ENCODE measurements at places on chromosomes 7 and 10.

DNA sequence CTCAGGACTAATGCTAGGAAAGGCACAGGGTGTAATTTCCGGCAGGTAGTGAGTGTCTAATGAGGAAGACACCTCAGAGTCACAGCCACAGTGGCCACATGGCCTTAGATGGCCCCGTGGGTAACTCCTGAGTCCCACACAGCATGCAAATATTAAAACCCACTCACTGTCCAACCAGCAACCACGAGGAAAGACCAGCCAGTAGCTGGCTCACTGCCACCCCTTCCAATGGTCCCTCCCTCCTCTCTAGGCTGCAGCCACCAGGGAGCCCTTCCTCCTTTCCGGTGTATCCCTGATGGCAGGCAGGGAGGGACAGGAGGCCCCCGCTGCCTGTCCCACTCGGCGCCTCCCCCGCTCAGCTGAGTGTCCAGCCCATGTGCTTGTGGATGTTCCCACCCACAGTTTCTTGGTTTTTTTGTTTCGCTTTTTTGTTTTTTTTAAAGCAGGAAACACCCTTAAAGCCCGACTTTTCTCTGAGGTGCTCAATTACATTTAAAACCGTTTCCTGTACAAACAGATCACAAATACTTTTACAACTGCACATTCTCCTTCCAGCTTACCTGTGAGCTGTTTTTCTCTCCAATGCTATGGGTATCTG lies 9.2 kb downstream of the BNIP3 start:
- DNase-seq, result peak; percentile 58

DNA sequence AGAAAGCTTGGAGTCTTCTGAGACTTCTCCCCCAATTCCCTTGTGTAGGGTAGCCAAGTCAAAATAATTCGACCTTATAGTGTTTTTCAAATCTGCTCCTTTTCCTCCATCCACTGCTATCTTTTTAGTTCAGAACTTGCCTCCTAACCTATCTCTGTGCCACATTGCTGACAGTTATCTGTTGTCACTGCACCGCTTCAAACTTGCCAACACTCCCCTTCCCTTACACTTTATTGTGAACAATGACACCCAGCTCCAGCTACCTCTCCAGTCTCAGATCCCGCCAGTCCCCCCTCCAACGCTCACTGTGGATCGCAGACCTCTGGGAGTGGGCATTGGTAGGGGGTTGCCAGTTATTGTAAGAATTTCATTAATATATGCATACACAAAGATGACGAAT lies 16.3 kb upstream of the HPS1 start:
- no peak for DNase-seq

GRCh38 chr10:108319434-108320222 lies 1155.1 kb upstream of the SORCS1 start:
- no peak for DNase-seq

DNA sequence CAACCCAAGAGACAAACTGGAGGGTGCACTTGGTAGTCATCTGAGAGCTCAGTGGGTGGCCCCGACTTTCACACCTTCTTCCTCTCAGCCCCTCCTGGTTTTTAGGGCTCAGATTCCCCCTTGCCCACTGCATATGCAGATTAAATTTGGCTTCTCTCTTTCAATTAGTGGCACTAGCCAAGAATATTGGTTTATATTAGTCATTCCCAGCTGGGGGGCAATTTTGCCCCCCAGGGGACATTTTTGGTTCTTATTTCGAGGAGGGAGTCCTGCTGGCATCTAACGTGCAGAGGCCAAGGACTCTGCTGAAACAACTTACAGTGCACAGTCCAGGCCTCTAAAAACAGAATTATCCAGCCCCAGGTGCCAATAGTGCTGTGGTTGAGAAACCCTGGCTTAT lies 216.0 kb downstream of the RPS24 start:
- DNase-seq, result no peak

- DNase-seq, result peak; percentile 13
These were observed 36.0 kb upstream of the RSU1 start for GRCh38 chr10:16853201-16853600.

GRCh38 chr7:100167912-100168323 lies 499 bp downstream of the GAL3ST4 start:
- no peak for DNase-seq

GRCh38 chr10:13100349-13101294 lies 659 bp downstream of the OPTN start:
- DNase-seq, result peak; percentile 61

- no peak for DNase-seq
These were observed 40.2 kb downstream of the NCAPG2 start for GRCh38 chr7:158664406-158664805.

- DNase-seq, result no peak
These were observed 70.5 kb upstream of the ADGRA1 start for GRCh38 chr10:133017203-133017601.

- peak; percentile 38 for DNase-seq
These were observed 973 bp downstream of the SDK1 start for GRCh38 chr7:3301831-3302618.

DNA sequence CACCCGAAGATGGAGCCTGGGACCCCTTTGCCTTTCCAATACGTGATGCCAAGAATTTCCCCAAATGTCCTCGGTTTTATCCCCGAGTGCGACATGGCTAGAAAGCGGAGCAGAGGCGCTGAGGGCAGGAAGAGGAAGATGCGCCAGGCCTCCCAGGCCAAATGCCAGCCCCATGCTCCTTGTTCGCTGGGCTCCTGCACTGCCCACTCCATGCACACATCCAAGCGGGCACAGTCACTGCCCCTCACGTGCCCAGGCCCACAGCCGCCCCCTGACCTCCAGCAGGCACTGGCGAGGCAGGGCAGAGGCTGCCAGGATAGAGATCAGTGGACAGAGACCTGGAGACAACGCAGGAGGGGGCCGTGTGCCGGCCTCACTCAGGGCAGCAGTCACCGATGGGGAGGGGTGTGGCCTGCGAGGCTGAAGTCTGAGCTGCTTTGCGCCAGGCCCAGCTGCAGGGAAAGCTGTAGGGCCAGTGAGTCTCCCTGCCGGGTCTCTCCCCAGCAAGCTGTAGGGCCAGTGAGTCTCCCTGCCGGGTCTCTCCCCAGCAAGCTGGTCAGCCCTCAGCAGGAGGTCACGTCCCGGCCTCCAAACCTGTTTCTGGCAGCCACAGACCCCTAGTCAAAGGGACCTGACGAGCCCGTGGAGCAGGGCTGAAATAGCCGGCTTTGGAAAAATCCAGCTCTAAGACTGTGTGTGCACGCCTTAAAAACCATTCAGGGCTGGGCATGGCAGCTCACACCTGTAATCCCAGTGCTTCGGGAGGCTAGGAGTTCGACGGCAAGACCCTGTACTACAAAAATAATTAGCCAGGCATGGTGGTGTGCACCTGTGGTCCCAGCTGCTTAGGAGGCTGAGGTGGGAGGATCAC lies 100.6 kb upstream of the DIP2C start:
- no peak for DNase-seq

- no peak for DNase-seq
These were observed 104.2 kb upstream of the CDCA7L start for GRCh38 chr7:22049766-22050500.

GRCh38 chr10:102546606-102547320 lies 43.0 kb downstream of the SUFU start:
- DNase-seq, result peak; percentile 86

GRCh38 chr7:134701272-134701671 lies 54.6 kb downstream of the BPGM start:
- DNase-seq, result peak; percentile 13

GRCh38 chr10:5504146-5505072 lies 5.0 kb upstream of the CALML5 start:
- no peak for DNase-seq

- DNase-seq, result no peak
These were observed 62.2 kb downstream of the ANKRD61 start for GRCh38 chr7:6093375-6093774.

GRCh38 chr10:4651404-4652037 lies 174.5 kb upstream of the AKR1E2 start:
- no peak for DNase-seq

DNA sequence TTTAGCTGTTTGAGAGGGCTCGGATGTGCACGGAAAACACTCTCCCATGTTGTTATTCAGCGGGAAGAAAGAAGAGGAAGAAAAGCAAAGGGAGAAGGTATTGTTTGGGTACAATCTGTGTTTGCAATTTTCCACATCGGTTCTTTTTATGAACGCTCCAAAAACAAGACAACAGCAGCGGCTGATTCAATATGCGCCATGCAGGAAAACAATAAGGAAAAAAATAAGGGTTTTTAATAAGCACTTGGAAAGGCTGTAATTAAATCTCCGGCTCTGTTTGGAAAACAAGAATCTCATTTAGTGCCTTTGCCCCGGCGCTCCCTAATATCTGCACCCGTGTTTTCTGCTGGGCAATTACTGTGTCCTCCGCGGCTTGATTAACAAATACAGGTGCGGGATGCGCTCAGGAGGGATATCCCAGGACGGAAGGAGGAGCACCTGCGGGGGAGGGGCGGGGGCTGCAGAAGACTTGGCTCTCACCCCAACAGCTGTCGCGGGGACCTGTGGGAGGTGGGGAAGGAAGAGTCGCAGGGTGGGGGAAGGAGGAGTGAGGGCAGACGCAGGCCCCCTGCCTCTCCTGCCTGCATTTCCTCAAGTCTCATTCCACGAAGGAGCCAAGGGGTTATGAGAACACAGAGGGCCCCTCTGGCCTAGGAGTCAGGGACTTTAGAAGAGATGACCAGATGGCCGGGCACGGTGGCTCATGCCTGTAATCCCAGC lies 181.5 kb upstream of the PODXL start:
- DNase-seq, result no peak

GRCh38 chr7:142876991-142877910 lies 8.3 kb downstream of the TRPV6 start:
- no peak for DNase-seq

DNA sequence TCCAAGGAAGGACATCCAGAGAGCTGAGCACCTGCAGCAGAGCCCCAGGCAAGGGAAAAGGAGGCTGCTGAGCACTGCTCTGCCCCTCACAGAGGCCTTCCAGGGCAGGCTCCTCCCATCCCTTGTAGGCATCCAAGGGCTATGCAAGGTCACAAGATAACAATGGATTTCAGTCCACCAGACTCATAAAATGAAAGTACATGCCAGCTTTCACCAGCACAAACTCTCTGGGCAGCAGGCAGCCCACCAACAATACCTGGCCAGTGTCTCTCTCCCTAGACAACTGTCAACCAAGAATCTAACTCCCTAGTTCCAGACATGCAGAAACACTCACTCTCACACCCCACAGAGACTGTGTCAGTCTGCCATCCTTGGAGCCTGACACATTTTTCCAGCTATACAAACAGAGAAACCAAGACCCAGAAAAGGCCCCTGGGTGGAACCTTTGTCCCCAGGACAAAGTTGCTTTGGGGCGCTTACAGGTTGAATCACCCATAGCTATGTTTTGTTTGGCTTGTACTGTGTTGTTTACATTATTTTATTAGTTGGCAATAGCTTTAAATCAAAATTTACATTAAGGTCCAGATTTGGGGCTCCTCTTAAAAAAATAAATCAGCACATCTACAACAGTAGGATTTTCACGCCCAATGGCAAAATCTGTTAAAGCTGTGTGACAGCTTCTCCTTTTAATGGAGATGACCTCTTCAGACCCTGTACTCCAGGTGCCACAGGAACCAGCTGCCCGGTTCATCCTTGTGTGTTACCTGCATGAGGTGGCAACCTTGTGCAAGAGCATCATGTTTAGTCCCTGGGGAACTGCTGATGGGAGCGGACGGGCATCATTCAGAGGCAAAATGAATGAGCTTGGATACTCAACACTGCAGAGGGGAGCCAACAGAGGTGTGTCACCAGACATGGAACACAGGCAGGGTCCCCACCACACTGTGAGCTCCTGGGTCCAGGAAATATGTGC lies 5.2 kb downstream of the GRID1 start:
- DNase-seq, result no peak

DNA sequence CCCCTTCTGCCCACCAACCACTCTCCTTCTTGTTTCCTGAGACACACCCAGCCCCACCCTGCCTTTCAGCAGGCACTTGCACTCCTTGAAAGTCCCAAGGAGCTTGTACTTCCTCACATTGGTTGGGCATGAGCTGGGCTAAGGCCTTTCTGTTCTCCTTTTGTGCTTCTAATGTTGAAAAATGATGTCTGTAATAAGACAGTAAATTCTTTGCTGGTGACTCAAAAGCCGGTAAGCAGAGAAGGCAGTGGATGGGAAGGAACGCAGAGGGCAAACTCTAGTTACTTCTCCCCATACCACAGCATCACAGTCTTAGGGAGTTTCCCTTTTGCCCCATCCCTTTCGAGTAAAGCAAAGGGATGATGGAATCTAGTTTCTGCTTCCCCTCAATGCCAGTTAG lies 185.6 kb downstream of the PLXNA4 start:
- no peak for DNase-seq

GRCh38 chr10:119206603-119207365 lies 587 bp upstream of the GRK5 start:
- peak; percentile 47 for DNase-seq

- DNase-seq, result no peak
These were observed 8.1 kb downstream of the ARHGAP12 start for GRCh38 chr10:31920538-31920937.
